ENCODE measurements at places on chromosomes 4 and X.

- peak; percentile 55 for DNase-seq
Observed at GRCh38 chrX:44536198-44536597, 6.5 kb downstream of the FUNDC1 start.

DNA sequence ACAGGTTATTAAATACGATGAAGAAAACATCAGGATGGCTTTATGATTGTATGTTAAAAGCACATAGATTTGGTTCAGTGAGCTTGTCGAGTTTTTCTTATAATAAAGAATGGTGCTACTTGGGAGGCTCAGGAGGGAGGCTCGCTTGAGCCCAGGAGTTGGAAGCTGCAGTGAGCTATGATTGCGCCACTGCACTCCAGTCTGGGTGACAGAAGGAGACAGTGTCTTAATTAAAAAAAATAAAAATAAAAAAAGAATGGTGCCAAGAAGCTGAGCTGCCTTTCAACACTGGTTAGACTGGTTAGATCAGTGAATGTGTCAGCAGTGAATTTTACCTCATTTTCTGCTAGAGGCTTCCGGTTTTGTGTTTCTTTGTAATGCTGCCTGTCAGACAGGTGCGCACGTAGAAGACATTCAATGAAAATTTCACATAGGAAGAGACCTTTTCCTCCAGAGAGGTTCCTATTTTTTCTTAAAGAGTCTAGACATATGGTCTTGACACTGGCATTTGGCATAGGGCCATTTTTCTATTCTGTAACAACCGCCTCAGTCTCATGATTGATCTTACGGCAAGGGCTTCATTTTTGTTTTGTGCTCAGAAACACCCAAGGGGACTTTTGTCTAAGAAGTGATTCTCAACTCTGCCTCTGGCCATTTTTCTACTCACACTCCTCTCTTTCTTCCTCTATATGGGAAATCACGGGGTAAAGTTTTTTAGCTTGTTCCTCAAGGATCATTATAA lies 15.0 kb upstream of the ARSF start:
- peak; percentile 5 for DNase-seq

DNA sequence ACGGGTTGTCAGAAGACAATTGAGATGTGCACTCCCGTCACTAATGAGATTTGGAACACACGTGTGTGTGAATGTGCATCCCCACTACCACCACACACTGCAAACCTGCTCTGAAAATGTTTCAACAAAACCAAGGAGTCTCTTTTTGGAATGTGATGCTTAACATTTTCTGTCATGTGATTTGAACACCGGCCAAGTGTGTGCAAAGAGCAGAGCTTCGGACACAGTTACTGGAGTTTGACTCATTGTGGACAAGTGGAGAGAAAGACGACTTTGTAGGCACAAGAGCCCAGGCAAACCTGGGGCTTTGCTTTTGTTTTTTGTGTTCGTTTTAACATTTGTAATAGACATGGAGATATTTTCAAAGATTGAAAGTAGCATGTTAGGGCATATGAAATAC lies 49.2 kb downstream of the CCKAR start:
- no peak for DNase-seq

- DNase-seq, result no peak
Observed at GRCh38 chr4:142718981-142719380, 127.1 kb downstream of the INPP4B start.

Measured in KBM-7 (cell line).